ENCODE measurements at places on chromosomes 16 and 17.

GRCh38 chr17:37694734-37695133, 50.1 kb downstream of the HNF1B start:
- no peak for DNase-seq

DNA sequence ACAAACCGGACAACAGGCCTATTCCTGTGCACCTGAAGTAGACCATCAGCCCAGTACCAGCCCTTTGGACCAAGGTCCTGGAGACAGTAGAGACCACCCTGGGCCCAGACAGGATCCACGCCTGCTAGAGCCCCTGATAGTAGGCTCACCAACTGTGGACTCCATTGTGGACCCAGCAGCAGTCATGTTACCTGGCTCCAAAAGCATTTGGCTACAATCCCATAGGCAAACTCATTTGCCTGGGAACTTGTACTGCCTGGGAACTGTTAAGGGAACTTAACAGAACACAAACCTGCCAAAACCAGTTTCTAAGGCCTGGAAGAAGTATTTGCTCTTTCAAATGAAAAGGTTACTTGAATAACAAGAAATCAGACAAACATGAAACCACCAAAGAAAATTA, 10.0 kb upstream of the ACSM1 start:
- DNase-seq: no peak

GRCh38 chr16:11177578-11178160, 78.3 kb downstream of the SOCS1 start:
- DNase-seq: no peak

DNA sequence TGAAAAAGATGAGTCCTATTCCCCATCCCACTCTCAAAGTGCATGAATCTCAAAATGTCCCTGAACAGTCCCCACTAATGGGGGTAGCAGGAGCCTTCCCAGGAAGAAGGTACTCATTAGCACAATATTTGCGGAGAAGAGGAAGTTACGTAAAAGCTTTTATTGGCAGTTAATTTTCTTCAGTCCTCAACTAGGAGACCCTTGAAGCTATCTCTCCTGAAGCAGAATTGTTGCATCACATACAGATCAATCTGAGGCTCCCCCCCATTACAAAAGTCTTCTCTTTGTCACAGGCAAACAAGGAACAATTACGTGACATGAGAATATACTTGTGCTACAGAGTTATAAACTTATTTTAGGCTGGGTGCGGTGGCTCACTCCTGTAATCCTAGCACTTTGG, 14.2 kb downstream of the SLFN12L start:
- no peak for DNase-seq

DNA sequence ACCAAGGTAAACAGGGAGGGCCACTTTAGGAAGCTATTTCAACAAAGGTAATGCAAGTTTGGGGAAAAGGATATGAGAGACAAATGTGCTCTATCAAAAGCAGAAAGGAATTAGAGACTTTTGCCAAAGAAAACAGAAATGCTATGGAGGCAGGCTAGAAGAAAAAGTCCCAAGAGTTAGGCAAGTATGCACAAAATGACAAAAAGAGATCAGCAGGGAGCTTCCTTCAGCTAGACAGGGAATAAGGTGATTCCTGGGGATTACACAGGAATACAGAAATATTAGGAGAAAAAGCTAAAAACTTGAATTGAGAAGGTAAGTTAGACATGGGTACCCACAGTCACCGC, 2.4 kb downstream of the FXR2 start:
- DNase-seq: no peak

DNA sequence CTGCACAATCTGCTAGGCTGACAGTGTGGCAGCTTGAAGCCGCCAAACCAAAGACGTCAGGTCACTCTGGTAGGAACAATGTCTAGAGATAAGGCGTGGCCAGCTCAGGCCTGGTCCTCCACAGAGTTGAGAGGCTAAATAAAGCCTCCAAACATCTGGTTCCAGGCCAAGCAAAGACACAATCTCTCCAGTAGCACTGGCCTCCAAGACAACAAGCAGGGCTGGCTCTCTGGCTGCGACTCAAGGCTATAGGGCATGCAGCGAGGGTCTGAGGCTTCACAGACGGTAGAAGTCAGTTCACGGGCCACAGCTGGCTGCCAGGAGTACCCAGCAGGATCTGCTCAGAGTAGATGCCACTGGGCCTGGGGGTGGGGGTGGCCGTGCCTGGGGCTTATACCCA, 75.6 kb downstream of the ABR start:
- DNase-seq: no peak

GRCh38 chr17:47837401-47838039, 3.6 kb downstream of the SCRN2 start:
- DNase-seq: no peak

- DNase-seq: no peak
Observed at GRCh38 chr17:7586673-7587419, 3.0 kb downstream of the SOX15 start.

DNA sequence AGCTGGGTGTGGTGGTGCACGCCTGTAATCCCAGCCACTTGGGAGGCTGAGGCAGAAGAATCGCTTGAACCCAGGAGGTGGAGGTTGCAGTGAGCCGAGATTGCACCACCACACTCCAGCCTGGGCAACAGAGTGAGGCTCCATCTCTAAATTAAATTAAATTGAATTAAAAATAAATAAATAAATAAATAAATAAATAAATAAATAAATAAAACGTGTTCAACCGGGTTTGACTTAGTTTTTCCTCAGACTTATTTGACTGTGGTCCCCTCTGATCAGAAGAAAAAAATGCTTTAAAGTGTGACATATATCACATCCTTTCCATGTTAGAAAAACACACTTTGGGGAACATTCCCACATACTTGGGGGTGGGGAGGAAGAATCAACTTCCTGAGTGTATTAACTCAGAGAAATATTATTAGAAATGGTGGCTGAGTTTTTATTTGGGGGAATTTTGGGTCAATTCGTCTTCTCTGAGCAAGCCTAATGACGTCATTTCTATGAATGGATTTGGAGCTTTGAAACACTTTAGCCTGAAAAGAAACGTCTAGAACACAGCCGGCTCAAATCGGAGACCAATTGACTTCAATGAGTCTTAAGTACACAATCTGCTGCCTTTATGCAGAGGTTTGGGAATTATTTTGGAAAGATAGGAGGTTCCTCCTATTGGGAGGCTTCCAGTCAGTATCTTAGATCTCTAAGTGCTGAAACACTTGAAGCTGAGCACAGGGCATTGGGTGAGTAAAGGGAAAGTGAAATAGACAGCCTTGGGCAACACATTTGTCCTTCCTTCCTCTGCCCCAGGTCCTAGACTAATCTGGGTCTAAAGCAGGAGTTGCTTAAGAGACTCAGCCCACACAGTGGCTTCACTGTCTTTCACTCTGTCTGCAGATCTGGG, 132.6 kb downstream of the PITPNC1 start:
- no peak for DNase-seq

- no peak for DNase-seq
Observed at GRCh38 chr17:17725752-17726457, 44.6 kb downstream of the RAI1 start.

DNA sequence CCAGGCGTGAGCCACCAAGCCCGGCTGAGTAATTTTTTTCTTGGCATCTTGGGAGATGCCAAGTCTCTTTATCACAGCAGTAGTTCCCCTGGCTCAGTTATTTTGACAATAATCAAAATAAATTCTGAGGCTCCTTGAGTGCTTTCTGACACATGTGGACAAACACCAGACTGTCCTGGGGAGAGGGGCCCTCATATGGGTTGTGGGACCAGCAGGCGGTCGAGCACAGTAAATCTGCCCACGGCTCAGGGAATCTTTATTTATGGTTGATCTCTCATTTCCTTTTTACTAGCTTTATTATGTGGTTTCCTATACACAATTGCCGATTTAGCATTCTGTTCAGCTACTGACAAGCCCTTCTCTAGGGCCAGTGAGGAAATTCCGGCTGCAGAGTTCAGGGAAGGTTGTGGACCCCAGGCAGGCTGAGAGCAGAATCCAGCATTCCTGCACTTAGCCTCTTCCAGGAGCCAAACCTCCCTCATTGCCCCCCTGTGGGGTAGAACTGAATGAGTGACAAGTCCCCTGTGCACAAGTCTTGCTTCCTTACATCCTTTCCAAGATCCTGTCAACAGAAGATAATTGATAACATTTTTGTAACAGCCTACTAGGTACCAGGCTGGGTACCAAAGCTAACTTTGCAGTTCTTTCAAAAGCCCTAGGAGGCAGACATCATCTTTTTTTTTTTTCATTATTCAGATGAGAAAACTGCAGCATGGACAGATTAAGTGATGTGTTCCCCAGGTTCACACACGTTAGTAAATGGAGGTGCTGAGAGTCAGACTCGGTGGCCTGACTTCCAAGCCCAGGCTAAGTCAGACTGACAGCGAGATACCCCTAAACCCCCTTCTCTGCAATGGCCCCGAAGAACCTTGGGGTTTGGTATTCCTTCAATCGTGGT, 40.2 kb downstream of the HS3ST3B1 start:
- DNase-seq: no peak

DNA sequence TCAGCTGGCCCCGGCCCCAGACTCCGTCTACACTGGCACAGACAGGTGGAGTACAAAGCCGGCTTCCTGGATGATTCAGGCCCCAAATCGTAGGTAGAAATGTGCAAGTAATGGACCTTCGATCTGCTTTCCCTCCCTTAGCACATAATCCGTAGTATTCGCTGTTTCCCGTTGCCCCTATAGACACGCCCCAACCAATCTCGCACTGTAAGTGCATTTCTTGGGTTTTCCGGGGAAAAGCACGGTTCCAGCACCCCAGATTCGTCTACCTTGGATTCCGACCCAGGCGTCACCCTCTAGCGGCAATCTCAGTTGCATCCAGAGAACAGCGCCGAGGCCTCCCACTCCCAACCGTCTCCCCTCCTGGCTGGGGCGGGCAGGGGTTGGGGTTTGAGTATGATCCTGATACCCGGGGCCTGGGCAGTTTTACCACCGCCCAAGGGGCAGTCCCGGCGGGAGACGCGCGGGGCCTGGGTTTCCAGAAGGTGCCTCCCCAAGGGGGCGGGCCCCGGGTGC, 12.1 kb upstream of the FOXF1 start:
- DNase-seq: no peak

GRCh38 chr16:62638324-62638911, 602.2 kb upstream of the CDH8 start:
- no peak for DNase-seq

GRCh38 chr17:55233840-55234239, 30.9 kb upstream of the HLF start:
- DNase-seq: no peak

DNA sequence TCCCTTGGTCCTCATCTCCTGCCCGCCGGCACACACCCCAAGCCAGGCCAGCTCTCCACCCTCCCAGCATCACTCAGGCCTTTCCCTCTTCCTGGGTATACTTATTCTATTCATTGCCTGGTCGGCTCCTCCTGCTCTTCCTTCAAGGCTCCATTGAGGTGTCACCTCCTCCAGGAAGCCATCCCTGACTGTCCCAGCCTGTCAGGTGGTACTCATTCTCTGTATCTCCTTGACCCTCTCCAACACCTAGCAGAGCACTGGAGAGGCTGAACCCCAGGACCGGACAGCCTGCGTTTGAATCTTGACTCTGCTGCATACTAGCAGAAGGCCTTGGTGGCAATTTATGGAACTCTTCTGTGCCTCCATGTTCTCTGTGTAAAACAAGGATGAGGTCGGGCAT, 428 bp upstream of the TNFRSF13B start:
- DNase-seq: no peak

DNA sequence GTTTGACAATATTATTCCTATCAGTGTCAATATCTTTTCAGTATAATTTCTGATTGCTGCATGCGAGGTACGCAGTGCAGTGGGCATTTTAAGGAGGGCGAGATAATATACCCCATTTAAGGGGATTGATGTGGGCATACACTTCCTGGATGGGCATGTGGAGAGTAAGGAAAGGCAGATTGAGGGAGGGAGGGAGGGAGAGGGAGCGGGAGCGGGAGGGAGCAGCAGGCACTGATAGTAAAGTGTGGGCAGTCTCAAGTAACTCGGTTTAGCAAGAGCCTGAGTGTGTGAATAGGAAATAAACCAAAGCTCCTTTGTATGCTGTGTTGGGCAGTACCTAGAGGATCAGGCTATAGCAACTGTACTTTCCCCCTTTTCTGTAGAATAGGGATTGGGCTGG, 5.1 kb downstream of the BPTF start:
- no peak for DNase-seq

GRCh38 chr17:74831444-74832146, 28.1 kb downstream of the GRIN2C start:
- DNase-seq: no peak

GRCh38 chr17:37392024-37392590, 14.5 kb downstream of the ACACA start:
- no peak for DNase-seq

DNA sequence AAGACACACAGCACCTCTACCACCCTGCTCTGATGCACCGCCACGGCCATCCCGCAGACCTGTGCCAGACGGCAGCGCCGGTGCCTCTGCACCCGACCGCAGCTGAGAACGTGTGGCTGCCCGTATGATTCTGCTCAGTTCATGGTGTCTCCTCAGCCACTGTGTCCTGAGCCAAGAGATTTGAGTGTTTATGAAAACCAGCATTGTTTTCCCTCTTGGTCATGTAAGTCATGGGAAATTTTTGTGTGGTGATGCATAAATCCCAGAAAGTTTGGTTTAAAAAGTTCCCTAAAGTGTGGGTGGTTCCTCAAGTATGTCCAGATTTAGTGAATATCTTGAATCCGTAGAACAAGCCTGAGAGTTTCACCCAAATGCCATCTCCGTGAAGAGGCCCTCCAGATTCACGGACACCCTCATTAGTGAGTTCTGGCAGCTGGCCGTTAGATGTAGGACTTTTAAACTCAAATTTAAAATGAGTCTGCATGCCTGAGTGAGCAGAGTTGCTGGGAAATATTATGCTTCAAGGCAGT, 57.6 kb downstream of the CDRT4 start:
- no peak for DNase-seq

DNA sequence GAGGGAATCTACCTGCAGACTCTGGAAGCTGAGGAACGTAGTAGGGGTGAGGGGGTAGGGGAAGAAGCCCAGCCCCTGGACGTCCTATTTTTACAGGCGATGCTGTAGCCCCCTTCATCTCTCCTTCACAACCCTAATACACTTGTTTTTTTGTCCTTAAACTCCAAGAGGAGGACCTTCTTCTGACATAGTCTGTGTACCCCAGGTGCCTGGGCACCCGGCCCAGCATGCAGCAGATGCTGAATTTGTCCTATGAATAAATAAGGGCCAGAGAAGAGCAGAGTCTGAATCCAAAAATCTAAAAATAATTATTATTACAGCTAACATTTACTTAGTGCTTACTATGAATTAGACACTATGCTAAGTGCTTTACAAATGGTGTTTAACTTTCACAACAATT, 5.1 kb downstream of the KIF18B start:
- no peak for DNase-seq

Measured in stimulated activated naive CD8-positive, alpha-beta T cell treated with anti-CD3 and anti-CD28 coated beads, Interleukin-15, Interleukin-2, amounts not matched to agents 100 U/mL and 50 U/mL, for 24 hours (primary cell).